ENCODE measurements at places on chromosomes 16 and 17.

- no peak for DNase-seq
Observed at GRCh38 chr17:80272366-80272765, 11.7 kb downstream of the RNF213 start.

DNA sequence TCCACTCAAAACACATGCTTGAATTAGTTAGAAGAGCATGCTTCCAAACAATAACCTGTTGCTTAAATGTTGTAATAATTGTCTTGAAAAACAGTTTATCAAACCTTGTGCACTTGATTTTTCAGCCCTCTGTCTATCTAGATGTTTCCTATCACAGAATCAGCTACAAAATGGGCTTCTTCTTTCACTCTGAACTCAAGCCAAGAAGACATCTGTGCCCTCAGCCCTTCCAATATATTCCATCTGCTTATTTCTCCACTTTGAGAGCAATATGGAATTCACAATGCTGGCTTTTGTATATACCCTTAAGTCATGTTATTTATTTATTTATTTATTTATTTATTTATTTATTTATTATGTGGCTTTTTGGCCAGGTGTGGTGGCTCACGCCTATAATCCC, 234.2 kb downstream of the TOX3 start:
- no peak for DNase-seq

DNA sequence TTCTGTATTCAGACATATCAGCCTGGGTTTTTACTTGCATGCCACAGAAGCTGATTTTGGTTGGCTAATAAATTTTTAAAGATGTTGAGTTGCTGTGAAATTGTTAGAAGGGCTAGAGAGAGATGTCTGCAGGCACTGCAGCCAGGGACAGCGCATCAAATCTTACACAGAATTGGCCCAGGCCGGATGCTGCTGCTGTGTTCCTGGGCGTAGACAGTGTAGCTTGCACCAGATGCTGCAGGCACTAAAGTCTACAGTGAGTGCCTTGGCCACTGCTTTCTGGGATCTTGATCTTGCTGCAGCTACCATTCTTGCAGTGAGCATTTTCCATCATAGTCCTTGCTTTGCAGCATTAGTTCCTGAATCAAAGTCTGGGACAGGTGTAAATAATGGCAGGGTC, 169.9 kb downstream of the SPECC1 start:
- DNase-seq = no peak

GRCh38 chr17:54694287-54694887, 206.3 kb upstream of the TOM1L1 start:
- no peak for DNase-seq

- no peak for DNase-seq
Observed at GRCh38 chr17:14768923-14769322, 468.0 kb downstream of the HS3ST3B1 start.

DNA sequence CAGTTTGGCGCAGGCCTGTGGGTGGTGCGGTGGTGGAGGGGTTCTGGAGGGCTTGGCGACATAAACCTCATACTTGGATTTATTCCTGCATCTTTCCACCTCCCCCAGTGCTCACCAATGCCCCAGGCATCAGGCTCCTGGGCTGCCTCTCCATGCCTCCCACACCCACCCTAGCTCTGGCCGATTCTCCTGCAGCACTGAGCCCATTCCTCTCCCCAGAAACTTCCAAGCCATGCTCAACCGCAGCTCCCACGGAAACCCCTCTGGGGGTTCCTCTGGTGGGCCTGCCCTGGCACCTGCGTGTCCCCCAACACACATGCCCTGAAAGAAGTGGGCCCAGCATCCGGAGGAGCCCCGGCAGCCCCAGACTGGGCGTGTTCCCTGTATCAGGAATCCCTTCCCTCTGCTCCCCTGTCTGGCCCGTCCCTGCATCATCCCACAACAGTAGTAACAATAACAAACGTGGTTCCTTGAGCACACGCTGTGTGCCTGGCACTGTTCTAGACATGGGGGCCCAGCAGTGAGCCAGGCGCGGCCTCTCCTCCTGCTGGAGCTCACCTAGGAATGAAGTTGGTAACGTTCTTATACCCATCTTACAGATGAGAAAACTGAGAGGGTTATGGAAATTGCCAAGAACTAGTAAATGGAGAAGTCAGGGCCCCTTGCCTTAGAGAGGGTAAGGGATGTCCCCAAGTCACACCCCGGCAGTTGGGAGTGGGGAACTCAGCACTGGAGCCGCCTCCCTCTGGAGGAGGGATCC, 2.3 kb downstream of the PRSS21 start:
- DNase-seq = no peak

DNA sequence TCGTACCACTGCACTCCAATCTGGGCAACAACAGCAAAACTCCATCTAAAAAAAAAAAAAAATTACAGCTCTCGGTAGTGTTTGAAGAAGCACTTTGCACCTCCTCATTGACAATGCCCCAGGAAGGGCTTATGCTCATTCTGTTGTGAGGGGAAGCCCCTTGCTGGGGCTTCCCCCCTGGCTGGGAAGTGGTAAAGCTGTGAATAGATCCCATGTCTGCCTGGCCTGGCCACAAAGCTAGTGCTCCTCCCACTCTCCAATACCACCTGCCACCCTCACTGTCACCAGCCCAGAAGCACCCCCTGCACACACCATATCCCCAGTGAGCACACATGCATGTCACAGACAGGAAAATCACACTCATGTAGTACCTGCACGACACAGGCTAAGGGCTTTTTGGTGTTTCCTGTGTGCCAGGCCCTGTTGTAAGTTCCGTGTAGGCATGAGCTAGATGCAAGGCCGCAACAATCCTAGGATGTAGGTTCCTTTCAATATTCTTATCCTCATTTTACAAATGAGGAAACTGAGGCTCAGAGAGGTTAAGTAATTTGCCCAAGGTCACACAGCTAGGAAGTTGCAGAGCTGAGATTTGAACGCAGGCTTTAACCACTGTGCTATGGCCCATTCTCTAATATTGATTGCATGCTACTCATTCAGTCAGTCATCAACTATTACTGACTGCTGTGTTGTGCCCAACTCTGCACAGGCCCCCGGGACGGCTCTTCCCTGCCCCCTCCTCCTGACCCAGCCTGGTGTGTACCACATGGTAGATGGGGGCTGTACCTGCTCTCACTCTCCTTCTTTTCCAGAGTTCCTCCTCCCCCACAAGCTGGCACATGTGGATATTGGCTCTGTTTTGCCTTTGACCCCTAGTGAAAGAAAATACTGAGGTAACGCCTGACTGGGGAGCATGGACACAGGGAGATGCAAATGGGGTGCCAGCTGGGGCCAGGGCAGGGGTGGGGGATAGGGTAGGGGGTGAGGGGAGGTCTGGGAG, 11.9 kb upstream of the COL1A1 start:
- DNase-seq = peak; percentile 46

DNA sequence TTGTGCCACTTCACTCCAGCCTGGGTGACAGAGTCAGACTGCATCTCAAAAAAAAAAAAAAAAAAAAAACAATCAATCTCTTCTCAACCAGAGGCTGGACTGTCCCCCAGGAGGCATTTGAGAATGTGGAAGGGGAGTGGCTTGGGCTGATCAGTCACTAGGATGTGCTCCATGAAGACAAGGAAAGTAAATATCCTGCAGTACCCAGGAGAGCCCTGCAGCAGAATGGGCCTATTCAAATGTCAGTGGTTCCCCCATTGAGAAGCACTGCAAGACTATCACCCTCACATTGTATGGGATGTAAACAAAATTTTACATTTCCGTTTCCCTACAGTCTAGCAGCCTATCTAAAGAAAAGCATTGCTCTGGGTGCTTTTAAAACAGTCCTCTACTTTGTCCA, 70.3 kb downstream of the DNAH9 start:
- no peak for DNase-seq

DNA sequence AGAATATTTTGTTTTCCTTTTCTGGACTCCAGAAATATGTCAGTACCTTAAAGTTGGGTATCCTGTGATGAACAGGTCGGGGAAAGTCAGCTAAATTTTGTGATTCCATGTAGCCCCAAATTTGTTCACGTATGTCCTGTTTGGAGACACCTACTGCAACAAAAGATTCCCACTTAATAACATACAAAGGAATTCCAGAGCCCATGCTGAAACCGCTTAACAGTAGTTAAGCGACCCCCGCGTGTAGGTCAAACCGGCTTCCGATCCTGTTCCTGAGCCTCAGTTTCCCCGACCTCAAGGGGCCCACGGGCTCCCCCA, 477 bp downstream of the MTHFSD start:
- no peak for DNase-seq
